Stimulated activated naive CD4-positive, alpha-beta T cell treated with Interleukin-2 at 50 U/mL for 16 hours (primary cell): ENCODE measurements at places on chromosomes 16 and 17.

- DNase-seq = no peak
These were observed 854.8 kb downstream of the KCNJ2 start for GRCh38 chr17:71024172-71024571.

DNA sequence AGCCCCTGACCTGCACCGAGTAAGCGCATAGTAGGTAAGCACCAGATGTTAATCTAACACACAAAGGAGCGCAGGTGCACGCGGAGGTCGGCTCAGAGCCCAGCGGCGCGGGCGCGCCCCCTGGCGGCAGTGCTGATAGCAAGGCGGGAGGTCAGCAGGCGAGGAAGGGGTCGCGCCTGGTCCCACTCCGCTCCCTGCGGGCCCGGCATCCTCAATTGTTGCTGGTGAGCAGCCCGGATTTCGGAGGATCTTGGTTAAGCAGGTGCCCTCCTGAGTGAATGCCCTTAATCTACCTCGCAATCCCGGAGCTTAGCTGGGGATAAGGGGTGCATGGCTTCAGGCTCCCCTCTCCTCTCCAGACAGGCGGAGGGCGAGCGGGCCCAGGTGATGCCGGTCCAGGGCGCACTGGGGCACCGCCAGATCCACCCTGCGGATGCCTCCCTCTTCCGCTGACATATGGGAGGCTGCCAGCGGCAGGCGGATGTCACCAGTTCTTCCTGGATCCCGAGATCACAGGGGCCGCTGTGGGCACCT is 4.0 kb upstream of the WNT3 start:
- DNase-seq = peak; percentile 6

DNA sequence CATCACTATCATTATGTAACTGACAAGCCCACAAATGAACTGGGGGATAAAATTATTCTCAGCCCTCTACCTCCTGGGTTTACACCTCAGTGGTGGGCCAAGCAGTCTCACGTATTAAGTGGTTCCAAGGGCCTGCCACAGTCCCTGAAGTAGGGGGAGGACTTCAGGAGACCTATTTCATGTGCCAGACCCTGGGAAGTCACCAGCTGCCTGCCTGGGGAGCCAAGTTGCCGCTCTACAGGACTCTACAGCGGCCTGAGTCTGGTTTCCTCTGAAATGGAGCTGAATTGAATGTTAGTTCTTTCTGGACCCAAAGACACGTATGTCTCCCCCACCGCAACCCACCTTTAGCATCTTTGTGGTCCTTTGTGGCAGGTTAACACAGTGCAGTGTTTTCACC is 187.0 kb downstream of the IRX3 start:
- no peak for DNase-seq

GRCh38 chr16:9395958-9396359 is 304.5 kb downstream of the HAPSTR1 start:
- DNase-seq = no peak

DNA sequence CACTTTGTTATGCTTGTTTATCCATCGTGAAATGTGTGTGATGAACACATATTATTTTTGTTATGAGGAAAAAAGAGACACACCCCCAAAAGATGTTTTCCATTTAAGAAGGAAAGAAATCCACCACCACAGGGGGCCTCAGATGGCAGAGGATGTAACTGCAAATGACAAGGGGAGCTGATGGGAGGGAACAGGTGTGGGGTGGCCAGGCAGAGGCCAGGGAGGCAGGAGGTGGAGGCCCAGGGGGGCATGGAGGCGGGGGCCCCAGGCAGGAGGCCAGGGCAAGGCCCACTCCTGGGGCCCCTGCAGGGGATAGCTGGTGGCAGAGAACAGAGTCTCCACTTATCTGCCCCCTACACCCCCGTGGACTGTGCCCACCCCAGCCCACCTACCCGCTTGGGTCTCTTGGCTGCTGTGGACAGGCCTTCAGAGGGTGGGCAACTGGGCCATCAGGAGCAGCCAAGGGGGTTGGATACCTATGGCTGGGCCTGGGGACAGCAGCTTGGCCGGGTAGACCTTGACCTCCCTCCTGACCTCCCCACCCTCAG is 28.0 kb downstream of the PPL start:
- DNase-seq = no peak

GRCh38 chr17:30232015-30232823 is 3.3 kb downstream of the SLC6A4 start:
- DNase-seq = no peak

- no peak for DNase-seq
These were observed 5.4 kb downstream of the MARCHF10 start for GRCh38 chr17:62802561-62803205.

GRCh38 chr17:30253312-30253711 is 17.8 kb upstream of the SLC6A4 start:
- no peak for DNase-seq

DNA sequence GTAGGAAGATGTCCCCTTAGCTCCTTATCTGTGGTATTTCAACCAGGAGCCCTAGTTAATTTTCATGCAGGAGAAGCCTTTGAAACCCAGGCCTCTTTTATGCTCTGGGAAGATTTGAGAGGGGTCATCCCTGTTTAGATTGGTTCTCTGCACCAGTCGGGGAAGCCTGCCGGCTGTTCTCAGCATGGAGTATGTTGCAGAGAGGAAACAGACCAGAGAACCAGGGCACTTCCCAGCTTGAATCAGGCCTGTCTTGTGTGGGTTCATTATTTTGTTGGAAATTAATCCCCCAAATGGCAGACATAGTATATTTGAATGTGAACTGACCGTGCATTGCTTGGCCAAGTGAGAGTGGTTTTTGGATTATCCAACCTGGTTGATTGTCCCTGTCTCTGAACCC is 1082.1 kb upstream of the RBFOX1 start:
- DNase-seq = no peak

DNA sequence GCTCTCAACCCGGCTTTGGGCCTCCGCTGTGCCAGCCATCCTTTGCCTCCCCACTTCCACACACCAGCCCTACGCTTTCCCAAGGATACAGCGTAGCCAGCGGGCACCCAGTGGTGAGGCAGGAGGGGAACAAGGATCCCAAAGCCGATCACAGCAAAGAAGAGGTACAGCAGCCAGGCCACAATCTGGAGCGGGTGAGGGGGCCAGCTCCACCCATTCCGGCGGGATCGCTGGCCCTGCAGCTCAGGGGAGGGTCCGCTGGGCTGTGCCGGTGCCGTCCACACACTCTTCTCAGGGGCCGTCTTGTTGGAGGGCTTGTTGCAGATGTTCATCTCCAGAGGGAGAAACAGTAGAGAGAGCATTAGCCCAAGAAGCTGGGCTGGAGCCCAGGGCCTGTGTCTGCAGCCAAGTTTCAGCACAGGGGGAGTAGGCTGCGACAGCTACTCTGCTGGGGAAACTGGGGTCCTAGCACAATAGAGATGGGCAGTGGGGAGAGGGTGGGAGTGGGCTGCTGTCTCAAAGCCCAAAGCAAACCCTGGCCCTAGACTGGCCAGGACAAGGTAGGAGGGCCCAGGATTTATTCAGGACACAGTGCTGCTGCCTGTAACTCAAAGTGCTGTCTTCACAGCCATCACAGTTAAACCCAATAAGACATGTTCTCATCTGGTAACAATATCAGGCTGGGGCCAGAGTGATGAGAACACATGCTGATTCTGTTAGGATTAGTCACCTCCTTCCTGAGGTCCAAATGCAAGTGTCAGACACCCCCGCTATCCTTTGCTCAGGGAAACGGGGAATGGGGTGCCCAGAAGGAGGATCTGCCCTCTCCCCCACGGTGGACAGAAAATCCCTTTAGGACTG is 9.9 kb downstream of the ZDHHC1 start:
- DNase-seq = no peak

- DNase-seq = no peak
These were observed 101.2 kb downstream of the RPTOR start for GRCh38 chr17:80645706-80646325.

DNA sequence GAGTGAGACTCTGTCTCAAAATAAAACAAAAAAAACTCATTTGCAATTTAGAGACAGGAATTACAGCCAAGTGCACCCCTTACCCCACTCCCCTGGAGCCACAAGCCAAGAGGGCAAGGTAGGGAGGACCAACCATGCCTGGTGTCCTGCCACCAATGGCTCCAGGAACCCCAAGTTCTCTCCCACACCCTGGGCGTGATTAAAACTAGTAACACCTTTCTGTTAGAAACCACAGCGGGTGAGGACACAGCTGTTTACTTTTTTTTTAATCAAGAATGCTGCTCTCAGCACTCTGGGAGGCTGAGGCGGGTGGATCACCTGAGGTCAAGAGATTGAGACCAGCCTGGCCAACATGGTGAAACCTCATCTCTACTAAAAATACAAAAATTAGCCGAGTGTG is 38.1 kb downstream of the ANKRD11 start:
- DNase-seq = no peak

DNA sequence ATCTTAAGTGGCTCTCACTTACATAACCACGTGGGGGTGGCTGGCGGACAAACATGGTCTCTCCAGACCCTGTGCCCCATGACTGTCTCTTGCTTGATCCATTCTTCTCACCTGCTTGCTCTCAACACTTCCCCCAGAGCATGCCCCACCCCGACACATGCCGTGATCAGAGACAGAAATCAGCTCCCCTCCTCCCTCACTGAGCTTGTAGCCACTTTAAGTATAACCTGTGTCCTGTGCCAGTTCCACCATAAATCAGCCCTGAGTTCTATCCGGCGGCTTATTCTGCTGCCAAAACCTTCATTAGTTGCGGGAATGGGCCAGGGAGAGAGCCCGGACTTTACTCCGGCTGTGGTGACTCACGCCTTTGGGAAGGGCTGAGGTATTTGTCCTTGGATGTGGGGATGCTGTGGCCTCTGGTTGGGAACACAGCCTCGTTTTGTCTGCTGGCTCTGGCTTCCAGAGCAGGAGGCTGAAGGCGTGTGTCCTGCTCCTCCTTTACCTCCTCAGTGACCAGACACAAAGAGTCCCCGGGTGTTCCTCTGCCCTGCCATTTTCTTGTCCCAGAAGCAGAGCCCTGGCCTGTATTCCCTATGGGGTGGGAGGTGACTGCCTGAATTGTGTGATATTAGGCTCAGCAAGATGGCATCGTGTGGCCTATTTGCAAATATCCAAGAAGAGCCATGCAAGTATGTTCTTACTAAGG is 21.1 kb downstream of the ANKRD40 start:
- no peak for DNase-seq

DNA sequence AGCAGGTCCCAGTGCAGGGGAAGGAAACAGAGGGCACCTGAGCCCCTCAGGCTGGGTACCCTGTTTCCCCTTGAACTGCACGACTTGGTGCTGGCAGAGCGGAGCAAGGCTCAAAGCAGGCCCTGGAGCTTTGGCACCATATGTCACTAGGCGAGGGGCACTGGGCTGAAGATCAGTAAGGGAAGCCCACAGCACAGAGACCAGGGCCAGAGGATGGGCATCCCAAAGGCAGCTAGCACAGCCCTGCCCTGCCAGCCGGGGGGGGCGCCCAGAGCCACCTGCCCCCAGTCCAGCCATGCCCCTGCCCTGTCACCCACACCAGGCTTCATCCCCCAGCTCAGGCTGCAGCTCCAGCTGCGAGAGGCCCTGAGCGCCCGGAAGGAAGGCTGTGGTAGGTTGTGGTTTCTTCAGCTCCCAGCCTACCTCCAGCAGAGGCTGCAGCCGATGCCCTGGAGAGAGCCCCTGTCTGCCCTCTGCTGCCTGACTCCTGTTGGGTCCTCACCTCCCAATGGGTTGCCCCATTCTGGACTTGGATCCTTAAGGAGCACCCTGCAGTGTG is 10.9 kb downstream of the NHERF1 start:
- peak; percentile 34 for DNase-seq

DNA sequence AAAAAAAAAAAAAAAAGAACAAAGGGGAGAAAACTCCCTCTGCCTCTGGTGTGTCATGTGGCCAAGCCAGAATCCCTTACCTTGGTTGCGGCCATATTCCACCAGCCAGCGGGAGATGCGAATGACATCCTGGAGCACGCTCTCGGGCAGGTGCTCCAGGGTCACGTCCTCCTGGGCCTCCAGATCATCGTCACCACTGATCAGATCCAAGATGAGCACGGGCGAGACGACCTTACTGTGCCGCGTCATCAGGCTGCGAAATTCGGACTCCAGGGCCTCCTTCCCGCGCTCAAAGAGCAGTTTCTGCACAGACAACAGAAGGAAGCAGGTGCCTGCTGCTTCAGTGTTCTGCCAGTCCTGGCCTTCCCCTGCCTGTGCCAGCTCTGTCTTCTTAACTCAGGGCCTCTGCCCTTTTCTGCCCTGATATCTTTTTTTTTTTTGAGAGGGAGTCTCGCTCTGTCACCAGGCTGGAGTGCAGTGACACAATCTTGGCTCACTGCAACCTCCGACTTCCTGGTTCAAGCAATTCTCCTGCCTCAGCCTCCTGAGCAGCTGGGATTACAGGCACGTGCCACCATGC is 5.8 kb downstream of the EXOC7 start:
- no peak for DNase-seq

DNA sequence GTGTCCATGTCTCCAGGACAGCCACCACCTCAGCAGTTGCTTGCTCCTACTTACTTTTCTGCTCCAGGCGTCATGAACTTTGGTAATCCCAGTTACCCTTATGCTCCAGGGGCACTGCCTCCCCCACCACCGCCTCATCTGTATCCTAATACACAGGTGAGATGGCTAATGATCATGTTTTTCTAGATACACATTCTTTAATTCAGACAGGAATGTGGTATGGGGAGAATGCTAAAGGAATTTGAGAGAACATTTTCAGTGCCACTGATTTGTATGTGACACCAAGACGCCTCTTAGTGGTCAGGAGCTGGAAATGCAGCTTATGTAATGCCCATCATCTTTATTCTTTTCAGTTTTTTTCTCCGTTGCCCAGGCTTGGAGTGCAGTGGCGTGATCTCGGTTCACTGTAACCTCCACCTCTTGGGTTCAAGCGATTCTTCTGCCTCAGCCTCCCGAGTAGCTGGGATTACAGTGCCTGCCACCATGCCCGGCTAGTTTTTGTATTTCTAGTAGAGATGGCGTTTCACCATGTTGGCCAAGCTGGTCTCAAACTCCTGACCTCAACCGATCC is 8.9 kb upstream of the RAPGEFL1 start:
- DNase-seq = no peak

- no peak for DNase-seq
These were observed 357.9 kb upstream of the ZFHX3 start for GRCh38 chr16:73405851-73406250.

- peak; percentile 27 for DNase-seq
These were observed 6.8 kb downstream of the AXIN1 start for GRCh38 chr16:345772-346171.

- peak; percentile 96 for DNase-seq
These were observed at the start of gene NUDT7 for GRCh38 chr16:77722309-77723107. Gene NUDT7, plus strand, starts transcription at chr16:77722514. Its CDS starts 69 bp downstream, at chr16:77722583.

DNA sequence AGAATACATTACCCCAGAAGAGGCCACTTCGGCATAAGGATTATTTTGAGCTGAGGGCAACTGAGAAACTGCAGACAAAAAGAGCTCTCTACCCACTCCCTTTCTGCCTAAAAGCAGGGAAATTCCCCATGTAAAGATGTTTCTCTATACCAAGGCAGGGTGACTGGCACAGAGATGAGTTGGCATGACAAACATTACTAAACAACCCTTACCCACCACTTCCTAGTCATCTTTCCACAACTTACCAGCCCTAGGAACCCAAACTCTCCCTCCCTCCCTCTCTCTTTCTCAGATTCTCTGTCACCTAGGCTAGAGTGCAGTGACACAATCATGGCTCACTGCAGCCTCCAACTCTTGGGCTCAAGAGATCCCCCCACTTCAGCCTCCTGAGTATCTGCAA is 68.6 kb downstream of the EMP2 start:
- DNase-seq = no peak
